Nucleus accumbens (tissue), 56 donors: ENCODE measurements at places on chromosomes 4 and X.

DNA sequence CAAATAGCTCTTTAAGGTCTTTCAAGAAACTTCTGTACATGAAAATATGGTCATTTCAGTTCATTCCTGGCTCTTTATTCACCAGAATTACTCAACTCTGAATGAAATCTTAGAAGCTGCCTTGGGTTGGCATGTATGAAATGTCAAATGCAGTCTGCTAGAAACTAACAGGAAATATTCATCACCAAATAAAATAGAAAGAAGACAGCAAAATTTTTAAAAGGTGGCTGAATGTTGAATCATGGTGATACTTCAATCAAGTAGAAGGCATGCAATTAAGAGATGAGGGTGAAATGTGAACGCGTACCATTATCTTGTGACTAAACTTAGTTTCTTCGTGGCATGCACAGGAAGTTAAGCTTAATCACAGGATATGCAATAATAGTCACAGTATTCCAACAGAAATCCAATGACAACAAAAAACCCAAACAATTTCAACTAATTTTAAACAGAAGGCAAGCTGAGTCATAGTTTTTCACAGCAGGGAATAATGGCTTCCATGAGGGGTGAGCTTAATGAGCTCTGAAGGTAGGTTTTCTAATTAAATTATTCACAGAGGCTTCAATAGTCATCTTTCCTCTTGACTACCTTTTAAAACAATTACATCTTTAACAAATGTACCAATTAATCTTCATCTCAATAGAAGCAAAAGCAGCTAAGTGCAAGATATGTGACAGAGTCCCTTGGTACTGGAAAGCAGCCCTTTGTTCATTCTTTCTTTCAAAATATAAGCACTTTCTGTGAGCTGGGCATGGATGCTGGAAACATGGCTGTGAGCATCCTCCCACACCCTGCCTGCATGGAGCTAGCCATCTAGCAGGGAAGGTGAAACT, 44.5 kb downstream of the SCFD2 start:
- DNase-seq, result no peak

DNA sequence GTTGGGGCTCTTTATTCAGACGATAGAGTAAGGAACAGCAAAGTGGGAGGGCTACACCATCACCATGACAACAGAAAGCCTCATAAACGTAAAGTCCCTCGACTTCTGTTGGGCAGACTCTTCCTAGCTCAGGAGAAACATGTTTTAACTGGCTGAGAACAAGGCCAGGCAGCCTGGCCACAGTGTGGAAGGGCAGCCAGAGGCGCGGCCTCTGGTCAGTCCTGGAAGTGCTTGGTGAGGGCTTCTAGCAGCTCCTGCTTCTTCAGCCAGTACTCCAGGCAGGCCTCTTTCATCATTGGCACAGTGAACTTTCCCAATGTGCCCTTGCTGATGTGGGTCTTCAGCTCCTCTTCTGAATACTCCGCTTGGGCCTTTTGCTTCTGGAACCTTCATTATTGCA, 690.9 kb downstream of the PCDH19 start:
- no peak for DNase-seq

DNA sequence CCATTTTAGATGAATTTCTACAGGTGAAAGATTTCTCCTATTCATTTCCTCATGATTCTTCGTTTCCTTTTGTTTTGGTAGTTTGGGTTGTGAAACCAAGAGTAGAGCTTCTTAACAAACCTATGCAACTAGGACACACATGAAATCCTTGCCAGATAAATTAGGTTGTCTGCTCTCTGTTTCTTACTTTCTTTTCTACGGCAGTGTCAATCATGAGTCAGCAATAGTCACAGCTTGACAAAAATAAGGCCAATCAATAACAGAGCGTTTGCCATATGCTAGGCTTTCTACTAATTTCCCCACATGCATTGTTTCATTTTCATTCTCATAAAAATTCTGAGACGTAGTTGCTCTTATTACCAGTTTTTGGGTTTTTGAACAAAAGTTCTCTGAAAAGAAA, 20.3 kb downstream of the CLRN2 start:
- no peak for DNase-seq

DNA sequence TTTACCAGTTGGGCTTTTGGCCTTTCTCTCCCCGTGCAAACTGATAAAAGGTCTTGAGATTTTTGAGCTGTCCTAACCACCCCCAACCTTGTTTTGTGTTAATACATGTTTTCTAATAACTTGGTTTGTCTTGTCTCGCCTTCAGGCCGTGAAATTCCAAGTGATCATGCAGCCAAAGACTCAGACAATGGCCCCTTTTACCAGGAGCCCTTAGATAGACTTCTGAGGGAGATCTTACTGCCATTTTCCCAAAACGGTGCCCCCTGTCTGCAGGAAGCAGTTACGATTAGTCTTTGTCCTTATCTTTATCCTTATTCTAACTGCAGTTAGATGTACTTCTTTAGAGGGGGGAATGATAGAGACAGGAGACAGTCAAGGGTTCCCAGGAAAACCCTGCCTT, 245.3 kb upstream of the HDX start:
- DNase-seq, result no peak

GRCh38 chr4:8272472-8273428, 3.2 kb downstream of the HTRA3 start:
- DNase-seq, result no peak

GRCh38 chr4:170446782-170447181, 357.0 kb upstream of the AADAT start:
- DNase-seq, result no peak

GRCh38 chrX:72258174-72258573, 18.9 kb downstream of the RPS4X start:
- DNase-seq, result no peak

- no peak for DNase-seq
Observed at GRCh38 chr4:39526765-39527295, 409 bp downstream of the UGDH start.

- DNase-seq, result no peak
Observed at GRCh38 chrX:102684772-102685520, 27.3 kb upstream of the GPRASP2 start.

GRCh38 chrX:121832446-121832845, 785.0 kb downstream of the GLUD2 start:
- no peak for DNase-seq

- DNase-seq, result no peak
Observed at GRCh38 chr4:7852568-7853185, 87.0 kb downstream of the AFAP1 start.

GRCh38 chr4:185792384-185793115, 19.4 kb downstream of the SORBS2 start:
- DNase-seq, result no peak

GRCh38 chr4:577499-578450, 1.7 kb upstream of the TMEM271 start:
- DNase-seq, result no peak

GRCh38 chr4:105633241-105633640, 75.2 kb downstream of the INTS12 start:
- DNase-seq, result no peak
